ENCODE measurements at places on chromosomes 2 and 18.

GRCh38 chr2:236946871-236947270 lies 138.8 kb upstream of the COPS8 start:
- no peak for DNase-seq

GRCh38 chr2:163373496-163373895 lies 362.3 kb downstream of the FIGN start:
- no peak for DNase-seq

DNA sequence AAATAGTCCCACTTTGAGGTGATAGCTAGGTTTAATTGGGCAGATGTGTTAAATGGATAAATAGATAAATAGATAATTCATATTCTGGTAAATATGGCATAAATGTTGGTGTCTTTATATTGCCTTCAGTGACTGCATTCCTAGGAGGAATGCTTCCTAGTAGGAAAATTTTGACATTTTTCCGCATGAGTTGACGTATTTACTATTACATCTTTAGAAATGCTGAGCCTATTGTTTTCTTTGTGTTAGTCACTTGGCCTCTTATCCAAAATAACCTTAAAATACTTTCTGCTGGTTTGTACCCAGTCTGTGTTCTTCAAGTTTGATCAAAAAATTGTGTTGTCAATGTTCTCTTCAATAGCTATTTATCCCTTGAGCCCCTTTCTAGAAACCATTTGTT lies 495.6 kb upstream of the ZEB2 start:
- DNase-seq = no peak

GRCh38 chr18:48646976-48647375 lies 108.1 kb downstream of the CTIF start:
- no peak for DNase-seq

- no peak for DNase-seq
Observed at GRCh38 chr2:178059111-178059510, 13.5 kb downstream of the PDE11A start.

DNA sequence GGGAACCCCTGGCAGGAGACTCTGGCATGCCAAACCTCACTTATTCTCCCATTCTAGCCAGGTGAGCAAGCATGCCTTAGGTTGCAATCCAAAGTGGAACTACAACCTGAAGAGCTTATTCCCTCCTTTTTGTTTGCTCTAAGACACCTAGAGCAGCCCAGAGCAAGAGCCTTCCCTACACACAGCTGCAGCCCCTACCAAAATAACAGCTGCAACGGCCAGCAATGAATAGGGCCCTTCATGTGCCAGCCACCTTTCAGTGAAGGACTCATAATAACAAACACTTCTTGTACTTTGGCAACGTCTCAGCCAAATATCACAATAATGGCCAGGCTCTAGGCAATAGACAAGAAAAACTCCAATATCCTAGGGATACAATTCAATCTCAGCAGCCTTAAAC lies 178.7 kb downstream of the ALK start:
- no peak for DNase-seq

- DNase-seq = no peak
Observed at GRCh38 chr2:95272299-95272751, 1.9 kb upstream of the PROM2 start.

- DNase-seq = no peak
Observed at GRCh38 chr2:191746346-191747169, 68.6 kb downstream of the NABP1 start.

- DNase-seq = no peak
Observed at GRCh38 chr18:6731222-6731596, 1.7 kb downstream of the ARHGAP28 start.

GRCh38 chr2:33204945-33205344 lies 258.2 kb downstream of the LTBP1 start:
- no peak for DNase-seq

DNA sequence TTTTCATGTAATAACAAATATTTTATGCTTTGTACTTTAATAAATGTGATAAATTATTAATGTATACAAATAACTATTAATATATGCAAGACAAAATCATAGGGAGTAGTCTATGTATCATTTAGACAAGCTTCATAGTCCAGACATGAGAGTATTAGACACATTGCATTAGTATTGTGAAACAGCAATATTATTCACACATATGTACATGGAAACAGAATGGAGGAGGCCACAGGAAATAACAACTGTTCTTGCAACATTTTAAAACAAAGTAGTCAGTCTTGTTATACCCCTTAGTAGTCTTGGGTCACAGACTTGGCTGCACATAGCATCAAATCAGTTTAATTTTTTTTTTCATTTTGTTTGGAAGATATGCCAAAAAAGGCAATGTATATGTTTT lies 15.8 kb downstream of the DSC1 start:
- DNase-seq = no peak

DNA sequence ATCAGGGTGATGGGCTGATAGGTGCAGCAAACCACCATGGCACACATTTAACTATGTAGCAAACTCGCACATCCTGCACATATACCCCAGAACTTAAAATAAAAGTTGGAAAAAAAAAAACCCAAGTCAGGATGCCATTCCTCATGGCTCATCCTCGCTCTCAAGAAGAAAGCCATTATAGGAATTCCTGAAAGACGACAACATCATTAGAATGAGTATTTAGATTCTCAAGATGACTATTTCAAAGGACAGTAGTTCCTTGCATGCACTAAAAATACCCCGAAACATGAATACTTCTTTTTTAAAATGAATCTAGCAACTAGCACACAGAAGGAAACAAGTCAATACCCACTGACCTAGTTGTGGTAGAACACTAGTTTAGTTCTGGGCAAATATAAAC lies 285.8 kb upstream of the REV1 start:
- no peak for DNase-seq

DNA sequence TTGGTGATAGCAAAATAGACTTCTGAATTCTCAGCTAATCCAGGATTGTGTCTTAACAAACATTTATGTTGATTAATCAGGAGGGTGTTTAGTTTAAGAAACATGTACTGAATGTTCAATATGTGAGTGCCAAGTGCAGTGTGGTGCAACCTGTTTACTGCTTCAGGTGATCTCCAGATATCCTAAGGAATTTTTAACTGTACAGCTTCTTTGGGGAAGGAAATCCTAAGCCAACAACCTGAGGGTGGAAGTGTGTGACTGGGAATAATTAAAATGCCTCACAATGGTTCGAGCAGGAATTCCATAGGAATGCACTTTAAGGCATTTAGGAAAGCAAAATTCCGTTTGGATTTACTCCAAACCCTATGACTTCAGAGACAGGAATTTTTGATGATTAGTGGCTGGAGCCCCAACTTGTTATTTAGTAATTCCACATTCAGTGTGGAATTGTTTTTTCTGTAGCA lies 16.4 kb downstream of the CRIM1 start:
- no peak for DNase-seq

- DNase-seq = no peak
Observed at GRCh38 chr2:51297488-51297887, 265.6 kb upstream of the NRXN1 start.

GRCh38 chr2:105598829-105599698 lies 145.6 kb upstream of the NCK2 start:
- no peak for DNase-seq

DNA sequence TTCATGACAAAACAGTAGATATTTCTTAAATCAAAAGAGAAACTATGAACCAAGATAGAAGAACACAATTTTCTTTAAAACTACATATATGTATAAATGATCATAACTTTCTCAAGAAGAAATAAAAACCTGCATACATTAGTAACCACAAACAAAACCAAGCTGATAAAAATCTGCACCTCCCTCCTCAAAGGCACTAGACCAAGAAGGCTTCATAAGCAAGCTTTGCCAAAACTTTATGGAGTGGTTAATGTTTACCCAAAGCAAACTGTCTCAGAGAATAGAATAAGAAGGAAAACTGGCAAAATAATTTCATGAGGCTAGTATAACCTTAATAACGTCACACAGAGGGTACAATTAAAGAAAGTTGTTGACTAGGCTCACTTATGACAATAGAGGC lies 138.3 kb downstream of the ZBTB7C start:
- no peak for DNase-seq

DNA sequence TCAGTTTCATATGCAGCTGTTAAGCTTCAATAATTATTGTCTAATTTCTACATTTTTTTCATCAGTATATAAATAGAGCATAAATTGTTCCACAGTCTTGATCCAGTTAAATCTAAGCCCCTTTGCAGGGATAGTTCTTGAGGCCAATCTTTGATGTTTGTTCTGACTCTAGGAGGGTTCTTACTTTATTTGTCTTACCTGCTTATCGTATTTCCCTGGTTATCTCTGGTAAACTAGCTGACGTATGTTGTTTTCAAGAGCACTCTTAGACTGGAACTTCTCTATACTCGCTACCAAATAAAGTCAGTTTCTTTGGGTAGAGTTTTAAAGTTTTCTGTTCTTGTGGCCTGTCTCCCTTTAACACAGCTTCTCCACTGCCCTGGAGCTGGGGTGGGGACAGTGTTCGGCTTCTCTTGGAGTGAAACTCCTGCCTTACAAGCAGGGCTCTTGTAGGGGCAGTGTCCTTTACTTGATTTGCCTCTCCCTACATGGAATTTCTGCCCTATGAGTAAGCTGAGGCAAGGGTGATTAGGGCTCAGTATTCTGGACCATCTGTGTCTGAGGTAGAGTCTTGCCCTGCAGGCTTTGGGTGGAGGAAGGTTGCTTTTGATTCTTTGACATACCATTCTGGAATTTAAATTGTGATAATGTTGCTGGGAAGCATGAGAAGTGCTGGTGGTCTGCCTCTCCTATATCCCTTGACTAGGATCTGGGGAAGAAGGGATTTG lies 90.3 kb downstream of the PTPN4 start:
- DNase-seq = no peak

- DNase-seq = no peak
Observed at GRCh38 chr18:23943903-23944624, 70.5 kb upstream of the TTC39C start.

DNA sequence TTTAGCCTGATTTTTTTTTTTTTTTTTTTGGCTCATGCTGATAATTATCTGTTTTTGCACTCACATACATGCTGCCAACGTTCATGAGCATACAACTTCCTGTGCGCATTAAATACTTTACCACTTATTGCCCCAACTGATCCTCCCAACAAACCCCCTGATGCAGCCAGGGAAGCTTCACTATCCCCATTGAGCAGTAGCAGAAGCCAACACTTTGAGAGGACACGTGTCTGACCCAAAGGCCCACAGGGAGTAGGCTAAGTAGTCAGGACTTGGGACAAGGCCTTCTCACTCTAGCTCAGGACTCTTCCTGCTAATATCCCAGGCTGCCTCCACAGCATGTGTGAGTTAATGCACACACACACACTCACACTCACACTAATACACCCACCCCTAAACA lies 36.2 kb upstream of the MAT2A start:
- DNase-seq = no peak

- DNase-seq = peak; percentile 31
Observed at GRCh38 chr2:91477731-91478672, 2786.5 kb downstream of the RPIA start.

- no peak for DNase-seq
Observed at GRCh38 chr2:18971628-18972027, 382.3 kb upstream of the NT5C1B start.

DNA sequence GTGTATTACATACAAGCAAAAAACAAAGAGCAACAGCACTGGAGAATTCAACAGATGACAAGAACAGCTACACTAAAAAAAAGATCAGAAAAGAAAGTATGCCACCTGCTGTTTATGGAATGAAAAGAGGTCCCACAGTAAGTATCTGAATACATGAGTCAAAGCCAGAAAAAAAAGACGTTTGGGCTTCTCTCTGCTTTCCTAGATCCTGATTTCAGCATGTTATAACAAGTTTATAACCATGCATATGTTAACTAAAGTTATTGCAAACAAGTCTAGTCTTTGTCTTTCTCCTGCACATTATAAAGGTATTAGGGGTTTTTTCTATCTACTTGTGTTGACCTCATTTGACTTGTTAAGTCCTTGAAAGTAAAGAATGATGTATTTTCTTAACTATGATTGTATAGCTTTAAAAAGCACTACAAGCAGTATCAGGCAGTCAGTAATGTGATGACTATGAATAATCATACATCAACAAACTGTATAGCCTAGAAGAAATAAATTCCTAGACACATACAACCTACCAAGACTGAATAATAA lies 108.5 kb upstream of the COL5A2 start:
- no peak for DNase-seq

- no peak for DNase-seq
Observed at GRCh38 chr2:25473758-25474340, 132.1 kb upstream of the DNMT3A start.

DNA sequence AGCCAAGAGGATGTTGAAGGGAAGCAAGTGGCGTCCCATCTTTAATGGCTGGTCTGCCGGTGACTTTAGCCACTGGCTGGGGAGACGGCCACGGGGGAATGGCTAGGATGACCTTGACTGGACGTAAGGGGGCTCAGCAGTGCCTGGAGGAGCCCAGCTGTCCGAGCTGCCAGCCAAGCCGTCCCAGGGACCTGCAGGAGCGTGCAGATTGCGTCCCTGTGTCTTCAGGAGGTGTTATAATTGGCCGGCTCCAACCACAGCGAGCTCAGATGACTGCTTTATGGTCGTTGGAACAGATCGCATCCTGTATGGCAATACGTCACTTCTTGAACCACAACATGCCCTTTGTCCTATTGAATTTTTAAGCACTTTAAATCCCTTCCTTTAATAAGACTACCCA lies 204.6 kb downstream of the EIPR1 start:
- no peak for DNase-seq

DNA sequence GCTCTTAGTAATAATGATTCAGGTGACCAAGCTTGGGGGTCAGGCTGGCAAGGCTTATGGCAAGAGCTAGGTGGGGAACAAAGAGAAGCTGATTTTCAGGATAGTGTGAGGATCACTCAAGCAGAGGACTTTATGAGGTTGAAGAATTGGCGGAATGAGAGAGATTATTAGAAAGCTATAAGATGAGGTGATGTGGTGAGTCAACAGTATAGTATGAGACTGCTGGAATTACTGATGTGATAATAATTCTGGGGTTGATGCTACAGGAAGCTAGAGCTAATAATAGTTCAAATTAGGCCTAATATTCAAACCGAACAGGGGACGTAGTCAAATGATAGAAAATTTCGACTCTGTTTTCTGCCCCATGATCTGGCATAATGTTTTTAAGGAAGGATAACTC lies 2115.3 kb upstream of the PIK3C3 start:
- DNase-seq = no peak

GRCh38 chr2:127694986-127695385 lies 6.3 kb upstream of the SFT2D3 start:
- no peak for DNase-seq

GRCh38 chr2:149061133-149061745 lies 22.7 kb downstream of the LYPD6B start:
- no peak for DNase-seq

DNA sequence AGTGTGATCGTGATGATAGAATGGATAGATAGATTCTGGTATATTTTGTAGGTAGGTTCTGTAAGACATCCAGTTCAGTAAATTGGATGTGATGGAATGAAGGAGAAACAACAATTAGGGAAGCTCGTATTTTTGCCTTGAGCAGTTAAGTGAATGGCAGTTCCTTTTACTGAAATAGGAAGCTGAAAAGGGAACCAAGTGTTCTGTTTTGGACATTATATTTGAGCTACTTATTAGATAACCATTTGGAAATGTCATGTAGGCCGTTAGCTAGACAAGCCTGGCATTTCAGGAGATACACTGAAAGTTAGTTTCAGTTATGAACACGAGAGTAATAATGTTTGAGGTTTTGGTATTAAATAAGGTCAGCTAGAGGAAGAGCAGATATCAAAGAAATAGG lies 41.5 kb downstream of the MARCHF7 start:
- no peak for DNase-seq

- DNase-seq = no peak
Observed at GRCh38 chr2:72843301-72843700, 17.5 kb upstream of the EXOC6B start.

All from GM12891 (cell line).